GM23338 (cell line): ENCODE measurements at places on chromosomes 7 and 10. TPM values are rescaled to one million over a fixed set of nuclear protein-coding genes. Genes with fewer than 3 reads are reported as not detected.

The LIPK gene
- total RNA-seq, result not detected in 2 replicates

DNA sequence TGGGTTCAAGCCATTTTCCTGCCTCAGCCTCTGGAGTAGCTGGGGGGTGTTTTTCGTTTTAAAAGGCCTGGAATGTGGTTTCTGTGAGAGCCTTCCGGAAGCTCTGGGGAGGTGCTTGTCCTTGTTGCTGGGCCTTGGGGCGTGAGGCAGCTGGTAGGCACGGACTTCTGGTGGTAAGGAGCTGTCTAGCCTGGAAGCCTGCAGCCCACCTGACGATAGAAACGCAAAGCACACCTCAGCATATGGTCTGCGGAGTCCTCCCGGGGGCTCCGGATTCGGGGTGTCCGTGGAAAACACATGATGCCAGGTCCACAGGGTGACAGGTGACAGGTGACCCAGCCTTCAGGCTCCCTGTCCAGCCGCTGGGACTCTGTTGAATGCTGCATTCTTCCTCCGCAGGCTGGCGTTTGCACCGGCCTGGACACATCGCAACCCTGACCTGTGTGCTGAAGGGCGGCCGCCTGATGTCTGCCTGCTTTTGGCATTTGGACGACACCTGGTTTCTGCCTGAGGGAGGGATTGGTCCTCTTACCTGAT is 37.3 kb downstream of the INPP5A start:
- no peaks in the 10 kb centered on the region for H3K27me3 ChIP-seq
- no peak overlapping the region for H3K27ac ChIP-seq
- no peak overlapping the region for H3K4me3 ChIP-seq
- DNase-seq, result peak; percentile 63

DNA sequence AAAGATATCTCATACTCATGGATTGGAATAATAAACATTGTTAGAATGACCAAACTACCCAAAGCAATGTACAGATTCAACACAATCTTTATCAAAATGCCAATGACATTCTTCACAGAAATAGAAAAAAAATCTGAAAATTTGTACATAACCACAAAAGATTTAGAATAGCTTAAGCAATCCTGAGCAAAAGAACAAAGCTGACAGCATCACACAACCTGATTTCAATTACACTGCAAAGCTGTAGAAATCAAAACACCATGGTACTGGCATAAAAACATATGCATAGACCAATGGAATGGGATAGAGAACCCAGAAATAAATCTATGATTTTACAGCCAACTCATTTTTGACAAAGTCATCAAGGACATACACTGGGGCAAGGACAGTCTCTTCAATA is 130.0 kb upstream of the TMEM72 start:
- no peak overlapping the region for H3K4me3 ChIP-seq
- H3K4me1 ChIP-seq, result no peaks in the 10 kb centered on the region
- H3K36me3 ChIP-seq, result no peaks in the 10 kb centered on the region
- DNase-seq, result no peak

The SLC26A3 gene
- not detected in 2 replicates for total RNA-seq

The PON1 gene
- 0.69 and 1.5 TPM in 2 replicates for total RNA-seq

DNA sequence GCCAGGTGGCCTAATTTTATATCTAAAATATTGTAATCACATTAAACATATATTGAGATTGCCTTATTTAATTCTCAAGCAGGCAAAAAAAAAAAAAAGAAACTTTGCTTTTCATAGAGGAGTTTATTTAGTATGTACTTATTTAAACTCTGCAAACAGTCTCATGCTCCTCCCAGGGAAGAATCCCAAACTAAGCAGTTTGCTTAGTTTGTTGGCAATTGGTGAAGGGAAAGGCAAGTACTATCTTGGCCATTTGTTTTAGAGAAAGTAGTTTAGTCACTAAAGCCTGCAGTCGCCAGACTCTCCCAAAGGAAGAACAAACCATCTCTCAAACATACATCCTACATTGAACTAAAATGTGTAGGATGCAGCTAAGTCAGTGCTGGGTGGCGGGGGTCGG is 226.8 kb downstream of the CDC14C start:
- H3K4me1 ChIP-seq, result no peaks in the 10 kb centered on the region
- H3K27me3 ChIP-seq, result no peaks in the 10 kb centered on the region
- no peaks in the 10 kb centered on the region for H3K36me3 ChIP-seq
- H3K27ac ChIP-seq, result no peak overlapping the region

The ST8SIA6 gene
- total RNA-seq, result 2.3 TPM in 2 replicates

- no peaks in the 10 kb centered on the region for H3K36me3 ChIP-seq
- peaks cover 8% of the 10 kb centered on the region for H3K4me1 ChIP-seq
- no peak overlapping the region for H3K27ac ChIP-seq
- DNase-seq, result peak; percentile 7
Measured at GRCh38 chr7:25549271-25549921, 321.1 kb upstream of the NPVF start.

The PLAU gene
- total RNA-seq, result 13.3 and 14.5 TPM in 2 replicates

DNA sequence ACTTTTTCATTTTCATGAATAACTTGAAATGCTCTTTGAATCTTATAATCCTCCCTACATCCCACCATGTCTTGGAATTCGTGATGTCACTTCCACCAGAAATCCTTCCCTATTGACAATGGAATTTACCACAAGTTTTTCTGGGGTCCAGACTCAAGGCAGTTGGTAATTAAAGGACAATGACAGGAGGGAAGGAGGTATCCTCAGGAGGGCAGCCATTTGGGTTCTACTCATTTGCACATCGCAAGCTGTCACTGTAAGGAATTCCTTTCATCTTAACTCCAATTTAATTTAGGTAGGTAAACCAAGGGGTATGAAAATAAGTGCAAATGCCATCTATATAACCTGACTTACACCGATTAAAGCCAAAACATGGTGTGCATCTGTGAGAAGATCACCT is 21.9 kb downstream of the LRRC17 start:
- peaks cover 58% of the 10 kb centered on the region for H3K4me1 ChIP-seq
- DNase-seq, result peak; percentile 76
- no peak overlapping the region for H3K4me3 ChIP-seq

The ANK3 gene
- total RNA-seq, result 70.5 and 85.2 TPM in 2 replicates

The INA gene
- 25.1 and 26.1 TPM in 2 replicates for total RNA-seq
